ENCODE measurements at places on chromosomes 2 and 18. TPM values are rescaled to one million over a fixed set of nuclear protein-coding genes. Genes with fewer than 3 reads are reported as not detected.

Gene KLHL29
- total RNA-seq = 2.5 TPM

Gene NXPH2
- total RNA-seq = not detected

Gene CDH19
- not detected for total RNA-seq

Gene TMEM178A
- 0.84 TPM for total RNA-seq

Gene CENPA
- total RNA-seq = 23.4 TPM

Gene IL1RN
- not detected for total RNA-seq

Gene LRRC30
- not detected for total RNA-seq

Gene FNDC4
- total RNA-seq = 9.8 TPM

Gene SCN7A
- 0.74 TPM for total RNA-seq

Gene RAB17
- total RNA-seq = under 0.01 TPM

Gene CRYGD
- not detected for total RNA-seq

Gene ALK
- not detected for total RNA-seq

Gene IL1B
- total RNA-seq = 0.45 TPM

Gene AGXT
- not detected for total RNA-seq

Gene EGR4
- total RNA-seq = not detected

Gene MAP2
- 4.9 TPM for total RNA-seq

Gene NT5C1B
- total RNA-seq = not detected

Gene SLC16A14
- total RNA-seq = 1.0 TPM

Gene MAB21L4
- not detected for total RNA-seq

Gene DPP10
- not detected for total RNA-seq

Gene ECEL1
- not detected for total RNA-seq

Measured in bronchus fibroblast of lung (primary cell).